Panc1 (cell line): ENCODE measurements at places on chromosomes 5 and 9. TPM values are rescaled to one million over a fixed set of nuclear protein-coding genes. Genes with fewer than 3 reads are reported as not detected.

CNOT8 gene
- 45.9 TPM for total RNA-seq

UBE2B gene
- 97.8 TPM for total RNA-seq

IL4 gene
- total RNA-seq: not detected

PCDHA4 gene
- total RNA-seq: 3.1 TPM

CNTNAP3B gene
- 8.1 TPM for total RNA-seq

PCDHGA2 gene
- total RNA-seq: 0.05 TPM

TPM2 gene
- 544 TPM for total RNA-seq

WDR31 gene
- total RNA-seq: 0.80 TPM

ZFP37 gene
- total RNA-seq: 1.1 TPM

AQP3 gene
- 1.0 TPM for total RNA-seq

SH3RF2 gene
- 23.1 TPM for total RNA-seq

OTP gene
- total RNA-seq: 0.05 TPM

HAUS6 gene
- total RNA-seq: 9.3 TPM

PTGDS gene
- total RNA-seq: 13.7 TPM

HCN1 gene
- 0.36 TPM for total RNA-seq

ZNF474 gene
- total RNA-seq: not detected

ZFP2 gene
- 1.2 TPM for total RNA-seq

CDC20B gene
- total RNA-seq: 0.08 TPM

CD274 gene
- total RNA-seq: 0.21 TPM

PCDHGA3 gene
- not detected for total RNA-seq

CTNND2 gene
- 1.0 TPM for total RNA-seq

EHMT1 gene
- total RNA-seq: 63.9 TPM

UBLCP1 gene
- total RNA-seq: 31.8 TPM

MTX3 gene
- 18.1 TPM for total RNA-seq

SOHLH1 gene
- total RNA-seq: not detected

DIPK1B gene
- total RNA-seq: 10.6 TPM

PTGES gene
- total RNA-seq: 1.1 TPM

OGN gene
- 0.08 TPM for total RNA-seq

SPATA31C2 gene
- not detected for total RNA-seq
